Liver (tissue), 10 donors: ENCODE measurements at places on chromosomes 4 and X.

- no peak for DNase-seq
These were observed 128.4 kb upstream of the SCML1 start for GRCh38 chrX:17608888-17609287.

- peak; percentile 57 for DNase-seq
These were observed 863 bp upstream of the RAB33A start for GRCh38 chrX:130170752-130171445.

- DNase-seq = no peak
These were observed 7.6 kb upstream of the TBC1D19 start for GRCh38 chr4:26576231-26576739.

- DNase-seq = no peak
These were observed 167.8 kb downstream of the ANTXR2 start for GRCh38 chr4:79905212-79905611.

DNA sequence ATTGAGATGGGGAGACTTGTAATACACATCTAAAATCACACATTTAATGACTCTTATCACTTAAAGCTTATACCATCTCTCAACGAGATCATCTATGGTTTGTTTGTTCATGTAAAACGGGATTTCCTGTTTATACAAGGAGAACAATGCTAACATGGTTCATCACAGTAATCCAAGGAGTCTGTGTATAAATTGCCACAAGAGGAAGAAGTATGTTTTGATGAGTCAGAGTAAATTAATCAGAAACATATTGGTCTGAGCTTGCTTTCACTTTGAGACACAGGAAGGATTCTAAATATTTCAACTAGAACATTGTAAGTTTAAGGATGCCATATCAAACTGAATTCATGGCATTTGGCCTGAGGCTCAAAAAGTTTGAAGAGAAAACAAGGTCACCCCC, 594.1 kb downstream of the GLUD2 start:
- DNase-seq = no peak

DNA sequence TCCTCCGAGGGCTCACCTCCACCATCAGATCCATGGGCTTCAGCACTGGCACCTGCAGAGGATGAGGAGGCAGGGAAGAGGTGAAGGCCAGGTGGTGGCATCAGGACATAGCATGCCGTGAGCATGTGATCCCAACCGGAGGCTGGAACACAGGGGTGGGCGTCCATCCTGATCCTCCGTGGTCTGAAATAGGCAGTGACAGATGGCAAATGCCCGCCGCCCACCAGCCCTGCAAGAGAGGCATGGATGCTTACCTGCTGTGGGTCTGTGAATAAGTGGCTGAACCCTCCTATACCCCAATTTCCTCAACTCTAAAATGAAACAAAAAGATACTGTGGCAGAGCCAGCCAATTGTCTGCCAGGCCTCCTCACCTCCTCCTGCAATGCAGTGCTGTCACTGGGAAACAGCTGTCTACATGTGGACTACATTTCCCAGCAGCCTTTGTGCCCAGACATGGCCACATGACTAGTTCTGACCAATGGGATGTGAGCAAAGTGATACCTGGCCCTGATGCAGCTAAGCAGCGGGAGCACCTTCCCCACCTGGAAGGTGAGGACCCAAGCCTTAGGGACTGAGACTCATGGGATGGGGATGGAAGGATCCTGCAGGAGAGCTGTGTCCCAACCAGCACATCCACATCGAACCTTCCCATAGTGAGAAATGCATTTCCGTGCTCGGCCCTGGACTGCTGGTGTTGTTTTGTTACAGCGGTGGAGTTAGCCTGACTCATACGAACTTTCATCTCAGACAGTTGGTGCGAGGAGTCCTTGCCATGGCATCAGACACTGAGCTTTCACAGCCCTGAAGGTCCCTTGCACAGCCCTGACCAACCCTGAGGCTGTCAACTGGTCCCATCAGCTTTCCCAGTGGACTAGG, 99.5 kb downstream of the PPP2R2C start:
- no peak for DNase-seq

GRCh38 chr4:12186526-12186925, 757.8 kb upstream of the HS3ST1 start:
- no peak for DNase-seq

GRCh38 chrX:129754056-129755024, 15.6 kb downstream of the XPNPEP2 start:
- DNase-seq = no peak

DNA sequence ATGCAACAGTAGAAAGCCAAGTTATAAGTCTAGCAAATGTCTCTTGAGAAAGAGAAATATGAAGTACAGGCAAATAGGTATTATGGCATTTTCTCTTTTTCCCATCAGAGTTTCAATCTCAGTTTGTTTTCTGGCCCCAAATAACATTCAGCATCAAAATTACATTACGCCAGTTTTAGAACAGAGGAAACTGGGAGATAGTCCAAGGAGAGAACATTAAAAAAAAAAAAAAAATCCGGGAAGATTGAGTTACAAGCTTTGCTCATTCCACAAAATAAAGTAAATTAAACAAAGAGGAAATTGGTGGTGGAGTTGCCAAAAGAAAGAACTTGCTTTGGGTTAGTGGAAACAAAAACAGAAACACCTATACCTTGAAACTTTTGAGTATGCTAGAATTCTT, 50.4 kb upstream of the IL13RA2 start:
- DNase-seq = no peak

DNA sequence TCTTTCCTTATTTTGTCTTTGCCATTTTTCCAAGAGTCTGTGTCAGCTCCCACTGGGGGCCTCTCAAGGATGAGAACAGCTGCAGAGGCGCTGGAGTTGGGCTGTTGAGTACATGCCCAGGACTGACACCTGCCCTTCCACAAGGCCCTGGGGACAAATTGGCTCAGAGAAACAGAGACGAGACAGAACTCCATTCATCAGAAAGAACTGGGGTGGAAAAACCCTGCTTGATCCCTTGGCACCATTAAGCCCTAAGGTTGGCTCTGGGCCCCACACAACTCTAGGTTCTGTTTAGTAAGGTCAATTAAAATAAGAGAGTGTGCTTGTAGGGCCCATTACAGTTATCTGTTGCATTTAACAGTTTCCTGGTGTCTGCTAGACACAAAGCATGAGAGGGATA, 63.6 kb downstream of the DCX start:
- DNase-seq = no peak

GRCh38 chr4:16757080-16757521, 141.3 kb downstream of the LDB2 start:
- DNase-seq = no peak

DNA sequence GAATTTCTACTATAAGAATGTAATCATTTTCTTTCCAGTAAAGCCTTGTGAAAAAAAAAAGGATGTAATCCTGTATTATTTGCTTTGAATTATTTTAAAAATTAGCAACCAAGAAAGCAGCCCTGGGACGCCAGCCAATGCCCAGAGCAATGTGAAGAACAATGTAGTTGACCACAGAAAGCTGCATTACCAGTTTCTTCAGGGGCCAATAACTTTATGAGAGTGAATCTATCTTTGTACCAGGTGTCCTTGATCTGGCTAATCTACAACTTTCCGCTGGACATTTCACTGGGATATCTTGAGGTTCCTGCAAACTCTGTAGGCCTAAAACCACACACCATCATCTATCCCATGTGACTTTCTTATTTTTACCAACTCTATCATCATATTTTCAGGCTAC, 7.6 kb upstream of the KLHL2 start:
- DNase-seq = no peak
